Smooth muscle cell of bladder (primary cell): ENCODE measurements at places on chromosomes 2 and 18. TPM values are rescaled to one million over a fixed set of nuclear protein-coding genes. Genes with fewer than 3 reads are reported as not detected.

ABCG8 gene
- total RNA-seq = not detected in 2 replicates

CD8B gene
- not detected in 2 replicates for total RNA-seq

LIMS3 gene
- total RNA-seq = 2.8 and 5.2 TPM in 2 replicates

SNORC gene
- 0.57 and 0.92 TPM in 2 replicates for total RNA-seq

CBLN2 gene
- total RNA-seq = under 0.01 TPM in 1 of 2 replicates, not detected in the other

RNF144A gene
- 1.1 and 2.8 TPM in 2 replicates for total RNA-seq

FN1 gene
- 808 and 2,278 TPM in 2 replicates for total RNA-seq

GBX2 gene
- 0.14 TPM in 1 of 2 replicates, not detected in the other for total RNA-seq

FEV gene
- total RNA-seq = not detected in 2 replicates

GNAL gene
- 0.65 and 0.71 TPM in 2 replicates for total RNA-seq

CYP27C1 gene
- total RNA-seq = 0.18 and 0.28 TPM in 2 replicates

EGR4 gene
- not detected in 2 replicates for total RNA-seq

TUBA3E gene
- not detected in 2 replicates for total RNA-seq

WDR75 gene
- 42.1 and 44.8 TPM in 2 replicates for total RNA-seq
